ENCODE measurements at places on chromosomes 12 and 14.

GRCh38 chr12:65695113-65695865 is 129.0 kb upstream of the HMGA2 start:
- DNase-seq: peak; percentile 54

DNA sequence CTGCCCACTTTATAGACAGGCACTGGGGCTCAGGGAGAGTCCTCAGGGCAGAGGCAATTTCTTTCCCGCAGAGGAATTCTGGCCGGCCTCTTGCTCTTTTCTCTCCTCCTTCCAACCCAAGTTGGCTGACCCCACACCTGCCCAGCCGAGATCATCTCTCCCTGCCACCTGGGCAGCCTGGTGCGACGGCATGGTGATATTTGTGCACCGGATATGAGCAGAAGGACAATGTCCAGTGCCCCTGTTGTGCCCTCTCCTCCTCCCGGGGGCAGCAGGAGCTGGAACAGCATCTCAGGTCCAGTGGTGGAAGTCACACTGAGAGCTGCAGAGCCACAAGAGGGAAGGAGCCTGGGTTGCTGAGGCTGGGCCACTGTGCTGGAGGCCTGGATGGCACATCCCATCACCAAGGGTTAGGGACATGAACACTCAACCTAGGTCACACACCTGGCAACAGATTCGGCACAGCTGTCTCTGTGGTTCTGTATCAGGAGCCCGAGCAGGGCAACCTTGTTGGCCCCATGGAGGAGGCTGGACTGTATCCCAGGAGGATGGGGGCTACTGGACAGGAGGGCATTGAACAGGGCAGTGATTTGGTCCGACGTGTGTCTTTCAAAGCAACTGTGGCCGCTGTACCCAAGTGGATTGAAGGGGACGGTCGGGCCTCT is 57.7 kb upstream of the DIO3 start:
- DNase-seq: no peak

DNA sequence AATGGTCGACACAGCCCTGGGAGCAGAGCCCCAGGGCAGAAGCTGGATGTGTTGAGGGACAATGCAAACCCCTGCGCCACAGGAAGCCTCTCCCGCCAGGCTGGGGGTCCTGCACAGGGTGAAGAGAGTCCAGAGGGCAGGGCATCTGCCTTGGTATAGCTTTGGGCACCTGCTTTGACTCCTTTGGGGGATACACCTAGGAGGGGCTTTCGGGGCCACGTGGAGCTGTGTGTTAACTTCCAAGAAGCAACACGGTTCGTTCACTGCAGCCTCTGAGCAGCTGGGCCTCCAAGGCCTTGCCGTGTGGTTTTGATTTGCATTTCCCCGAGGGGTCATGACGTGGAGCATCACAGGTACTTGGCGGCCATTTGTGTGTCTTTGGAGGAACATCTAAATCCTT is 5.8 kb upstream of the PUS1 start:
- no peak for DNase-seq

DNA sequence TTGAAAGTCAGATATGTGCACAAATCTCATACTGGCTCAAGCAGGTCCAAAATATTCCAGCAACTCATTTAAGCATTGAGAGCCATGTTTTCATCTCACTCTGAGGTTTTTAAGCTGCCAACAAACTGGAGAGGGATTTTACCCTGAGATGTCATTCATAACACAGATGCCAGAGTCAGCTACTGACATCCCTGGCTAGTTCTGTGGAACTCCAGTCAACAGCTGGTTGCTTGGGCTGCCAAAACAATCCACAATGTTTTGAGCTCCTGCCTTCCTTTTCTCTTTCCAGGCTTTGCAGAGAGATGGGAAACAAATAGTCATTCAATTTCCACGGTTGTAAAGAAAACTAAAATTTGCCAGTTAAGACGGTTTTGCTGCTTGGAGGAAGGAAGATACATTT is 621.2 kb upstream of the FBXO33 start:
- no peak for DNase-seq

- no peak for DNase-seq
Measured at GRCh38 chr14:94542111-94542810, 19.0 kb upstream of the SERPINA4 start.

DNA sequence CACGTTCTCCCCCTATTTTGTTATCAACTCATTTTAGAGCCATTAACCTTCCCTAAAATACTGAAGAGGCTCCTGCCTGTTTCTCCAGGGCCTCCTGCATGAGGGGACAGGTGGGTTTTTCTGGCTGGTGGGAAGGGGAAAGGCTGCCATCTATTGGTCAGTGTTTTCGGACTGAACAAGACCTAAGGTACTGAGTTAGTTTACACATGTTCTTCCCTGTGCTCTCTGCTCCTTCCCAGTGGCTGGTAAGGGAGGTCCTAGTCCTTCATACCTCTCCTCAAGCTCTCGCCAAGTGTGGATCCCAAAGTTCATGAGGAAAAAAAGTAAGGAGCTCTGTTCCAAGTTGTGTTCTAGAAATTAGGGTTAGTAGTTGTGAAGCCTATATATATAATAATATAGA is 357.5 kb downstream of the FSCB start:
- no peak for DNase-seq

DNA sequence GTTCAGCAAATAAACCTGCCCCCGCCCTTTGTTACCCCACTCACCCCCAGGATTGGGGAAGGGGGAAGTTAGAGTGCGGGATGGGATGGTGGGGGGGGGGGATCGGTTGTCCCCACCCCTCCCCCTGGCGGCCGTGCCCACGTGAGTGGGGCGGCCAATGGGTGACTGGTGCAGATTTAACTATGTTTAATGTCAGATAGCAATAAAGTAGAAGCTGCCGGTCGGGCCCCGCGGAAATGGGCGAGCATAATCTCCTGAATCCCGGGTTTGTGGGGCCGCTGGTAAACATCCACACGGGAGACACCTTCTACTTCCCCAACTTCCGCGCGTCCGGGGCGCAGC is at the start of gene HOXC12:
Gene HOXC12 (plus strand): TSS at position 210 of the 342 bp plus-strand sequence. CDS start 27 bp downstream, at position 237.
- no peak for DNase-seq

DNA sequence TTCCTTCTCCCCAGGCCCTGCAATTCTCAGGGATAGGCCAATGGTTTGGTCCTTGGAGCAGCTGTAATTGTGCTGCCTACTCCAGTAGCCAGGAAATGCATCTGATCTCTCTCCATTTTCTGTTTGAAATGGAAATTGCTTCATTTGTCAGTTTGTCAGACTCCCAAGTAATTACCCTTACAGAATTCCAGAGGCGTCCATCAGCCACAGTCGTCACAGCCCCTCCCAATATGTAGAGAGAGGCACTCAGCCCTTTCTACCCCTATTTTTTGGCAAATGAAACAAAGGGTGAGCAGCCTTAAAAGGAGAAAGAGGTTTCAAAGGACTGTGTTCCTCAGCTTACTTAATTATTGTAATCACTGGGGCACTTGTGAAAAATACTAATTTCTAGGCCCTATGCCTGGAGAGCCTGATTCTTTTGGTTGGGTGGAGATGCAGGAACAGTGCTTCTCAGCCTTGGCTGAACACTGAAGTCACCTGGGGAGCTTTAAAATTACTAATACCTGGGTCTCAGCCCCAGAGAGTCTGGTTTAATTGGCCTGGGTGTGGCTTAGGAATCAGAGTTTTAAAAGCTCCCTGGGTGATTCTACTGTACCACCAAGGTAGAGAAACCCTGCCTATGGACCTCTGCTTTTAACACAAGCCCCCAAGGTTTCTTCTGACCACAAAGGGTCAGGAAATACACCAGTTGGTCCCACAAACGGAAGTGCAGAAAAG is 190.0 kb downstream of the EMP1 start:
- no peak for DNase-seq

- peak; percentile 84 for DNase-seq
Measured at GRCh38 chr12:49698619-49699545, 8.3 kb downstream of the FMNL3 start.

GRCh38 chr12:102372087-102372486 is 108.3 kb downstream of the IGF1 start:
- no peak for DNase-seq

GRCh38 chr12:109923481-109924245 is 23.6 kb downstream of the TCHP start:
- no peak for DNase-seq

GRCh38 chr14:61567838-61568571 is 127.3 kb upstream of the HIF1A start:
- peak; percentile 51 for DNase-seq

- peak; percentile 45 for DNase-seq
Measured at GRCh38 chr12:94725375-94726168, 75.2 kb upstream of the TMCC3 start.

GRCh38 chr12:13211859-13212664 is 15.5 kb downstream of the EMP1 start:
- peak; percentile 78 for DNase-seq

- DNase-seq: no peak
Measured at GRCh38 chr12:129848876-129849275, 54.9 kb downstream of the TMEM132D start.

- DNase-seq: no peak
Measured at GRCh38 chr12:72011374-72011773, 72.7 kb downstream of the TPH2 start.

- no peak for DNase-seq
Measured at GRCh38 chr14:94081386-94081820, 293 bp downstream of the IFI27L1 start.

GRCh38 chr12:112992541-112993398 is 14.5 kb downstream of the OAS2 start:
- DNase-seq: peak; percentile 74

- peak; percentile 86 for DNase-seq
Measured at GRCh38 chr12:62647586-62647985, 181.0 kb downstream of the MON2 start.

DNA sequence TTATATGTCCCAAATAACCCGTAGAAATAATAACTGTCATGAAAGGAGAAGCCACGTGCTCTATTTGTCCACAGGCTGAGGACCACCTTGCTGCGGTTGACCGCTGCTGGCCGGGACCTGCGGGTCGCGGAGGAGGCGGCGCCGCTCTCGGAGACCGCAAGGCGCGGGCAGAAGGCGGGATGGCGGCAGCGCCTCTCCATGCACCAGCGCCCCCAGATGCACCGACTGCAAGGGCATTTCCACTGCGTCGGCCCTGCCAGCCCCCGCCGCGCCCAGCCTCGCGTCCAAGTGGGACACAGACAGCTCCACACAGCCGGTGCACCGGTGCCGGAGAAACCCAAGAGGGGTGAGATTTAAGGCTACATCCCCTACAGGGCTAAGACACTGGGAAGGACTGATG is 21.0 kb downstream of the RPGRIP1 start:
- no peak for DNase-seq

DNA sequence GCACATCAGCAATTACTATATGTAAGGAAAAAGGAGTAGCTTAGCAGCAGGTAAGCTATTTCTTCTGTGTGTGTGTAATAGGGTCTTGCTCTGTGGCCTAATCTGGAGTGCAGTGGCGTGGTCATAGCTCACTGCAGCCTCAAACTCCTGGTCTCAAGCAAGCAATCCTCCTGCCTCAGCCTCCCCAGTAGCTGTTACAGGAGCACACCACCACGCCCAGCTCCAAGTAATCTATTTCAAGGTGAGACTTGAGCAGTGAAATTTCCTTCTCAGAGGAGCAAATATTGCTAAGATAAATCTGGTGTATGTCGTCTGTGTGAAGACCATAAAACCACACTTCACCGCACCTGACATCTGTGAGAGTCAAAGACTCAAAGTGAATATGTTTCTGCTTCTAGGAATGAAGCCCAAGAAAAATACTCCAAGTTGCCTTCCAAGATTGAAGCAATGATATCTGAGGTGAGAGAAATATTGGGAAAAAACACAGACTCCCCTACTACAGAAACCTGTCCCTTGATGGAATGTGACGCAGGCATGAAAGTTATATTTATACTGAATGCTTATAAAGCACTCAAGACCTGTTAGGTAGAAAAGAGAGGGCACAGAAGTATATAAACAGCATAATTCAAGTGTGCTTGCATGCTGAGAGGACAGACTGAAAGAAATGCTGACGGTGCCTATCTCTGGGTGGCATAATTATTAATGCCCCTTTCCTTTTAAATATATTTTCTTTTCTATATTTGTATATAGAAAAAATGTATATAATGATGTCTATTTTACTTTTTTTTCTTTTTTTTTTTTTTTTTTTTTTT is 2.5 kb upstream of the SELPLG start:
- no peak for DNase-seq

DNA sequence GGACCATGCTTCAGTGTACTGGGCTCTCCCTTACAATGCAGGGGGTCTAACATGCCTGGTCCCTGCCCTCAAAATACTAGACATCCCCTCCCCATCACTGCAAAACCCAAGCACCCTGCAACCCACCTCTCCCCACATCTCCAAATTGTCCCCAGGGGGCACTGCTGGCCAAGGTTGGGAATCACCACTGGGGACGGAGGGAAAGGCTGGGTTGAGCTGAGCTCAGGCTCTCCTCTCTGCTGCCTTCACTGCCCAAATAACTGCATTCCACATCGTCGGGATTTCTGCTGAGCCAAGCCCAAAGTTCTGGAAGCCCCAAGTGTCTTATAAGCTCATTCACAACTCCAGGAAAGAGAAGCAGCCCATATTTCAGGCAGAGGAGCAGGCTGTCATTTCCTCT is 69.6 kb downstream of the NT5DC3 start:
- peak; percentile 52 for DNase-seq

- DNase-seq: no peak
Measured at GRCh38 chr14:71931492-71932228, 569 bp upstream of the RGS6 start.

DNA sequence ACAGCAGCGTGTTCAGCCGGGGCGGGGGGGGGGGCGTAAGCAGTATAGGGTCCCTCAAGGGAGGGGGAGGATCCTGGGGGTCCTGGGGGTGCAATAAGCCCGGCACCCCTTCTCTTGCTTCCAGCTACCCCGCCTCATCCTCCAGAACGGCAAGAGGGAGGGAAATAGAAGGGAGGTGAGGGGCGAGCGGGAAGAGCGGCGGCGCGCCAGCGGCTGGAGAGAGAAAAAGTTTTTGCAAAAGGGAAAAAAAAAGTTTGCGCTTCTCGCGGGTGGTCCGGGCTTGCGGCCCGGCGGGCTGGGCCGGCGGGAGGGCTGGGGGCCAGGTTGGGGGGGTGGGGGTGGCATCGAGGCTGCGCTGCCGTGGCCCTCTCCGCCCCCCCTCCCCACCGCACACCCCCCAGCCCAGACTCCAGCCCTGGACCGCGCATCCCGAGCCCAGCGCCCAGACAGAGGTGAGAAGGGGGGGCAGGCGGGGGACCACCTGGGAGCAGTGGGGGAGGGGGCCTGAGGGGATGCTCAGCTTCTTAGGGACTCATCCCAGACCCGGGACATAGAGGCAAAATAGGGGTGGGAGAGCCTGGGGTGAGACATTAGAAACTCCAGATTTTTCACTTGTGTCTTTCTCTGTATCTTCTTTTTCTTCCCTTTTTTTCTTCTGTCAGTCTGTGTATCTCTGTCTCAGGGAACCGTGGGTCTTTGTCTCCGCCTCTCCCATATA is at the start of gene GLI1:
Gene GLI1 (plus strand): TSS at position 36 of the 718 bp plus-strand sequence. CDS start 3,907 bp downstream, outside the sequence.
- DNase-seq: no peak

Measured in suppressor macrophage treated with lipopolysaccharide for 4 hours (primary cell).